CD4-positive, alpha-beta T cell treated with Interleukin-6 at 100 ng/mL for 8 hours (primary cell): ENCODE measurements at places on chromosomes 7 and 10.

GRCh38 chr7:104275900-104276299 lies 52.5 kb upstream of the LHFPL3 start:
- DNase-seq, result no peak

- DNase-seq, result no peak
Observed at GRCh38 chr7:157760004-157760730, 423.4 kb downstream of the DNAJB6 start.

DNA sequence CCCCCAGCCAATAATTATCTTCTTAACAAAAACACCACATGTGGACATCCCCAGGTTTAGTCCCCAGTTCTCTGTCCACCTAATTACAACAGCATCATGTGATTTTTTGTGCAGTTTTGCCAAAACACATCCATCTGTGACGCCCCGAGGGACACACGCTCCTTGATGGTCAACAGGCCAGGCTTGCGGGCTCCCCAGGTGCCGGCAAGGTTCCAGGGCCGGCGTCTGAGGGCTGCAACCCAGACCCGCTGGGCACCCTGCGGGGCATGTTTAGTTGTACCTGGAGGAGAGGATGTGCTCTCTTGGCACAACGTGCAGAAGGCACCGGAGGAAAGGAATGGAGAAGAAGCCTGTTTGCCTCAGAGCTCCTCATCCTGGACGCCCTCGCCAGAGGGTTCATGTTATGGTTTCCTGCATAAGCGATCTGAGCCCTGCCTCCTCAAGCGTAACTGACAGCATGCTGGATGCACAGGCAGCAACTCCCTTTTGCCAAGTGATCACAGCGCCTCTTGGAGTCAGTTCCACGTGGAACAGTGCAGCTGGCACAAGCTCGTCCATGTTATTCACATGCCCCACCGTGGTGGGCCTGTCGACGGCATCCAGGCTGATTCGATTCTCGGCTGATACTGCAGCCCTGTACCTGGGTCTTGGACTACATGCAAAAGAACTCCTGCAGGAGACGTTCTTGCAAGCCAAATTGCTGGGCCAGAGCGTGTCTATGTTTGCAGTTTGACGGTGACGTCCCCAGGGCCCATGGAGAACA lies 41.6 kb downstream of the JAKMIP3 start:
- no peak for DNase-seq

DNA sequence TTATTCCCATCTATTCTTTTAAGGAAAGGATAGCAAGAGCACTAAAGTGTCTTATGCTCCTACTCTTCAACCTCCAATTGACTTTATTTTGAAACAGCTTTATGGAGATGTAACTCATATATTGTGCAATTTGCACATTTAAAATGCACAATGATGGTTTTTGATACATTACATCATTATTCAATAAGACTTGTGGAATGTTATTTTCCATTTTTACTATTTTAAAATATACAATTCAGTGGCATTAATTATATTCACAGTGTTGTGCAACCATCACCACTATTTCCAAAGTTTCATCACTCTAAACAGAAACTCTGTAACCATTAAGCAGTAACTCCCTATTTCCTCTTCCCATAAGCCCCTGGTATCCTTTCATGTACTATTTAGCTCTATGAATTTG lies 489.8 kb downstream of the NEBL start:
- no peak for DNase-seq

DNA sequence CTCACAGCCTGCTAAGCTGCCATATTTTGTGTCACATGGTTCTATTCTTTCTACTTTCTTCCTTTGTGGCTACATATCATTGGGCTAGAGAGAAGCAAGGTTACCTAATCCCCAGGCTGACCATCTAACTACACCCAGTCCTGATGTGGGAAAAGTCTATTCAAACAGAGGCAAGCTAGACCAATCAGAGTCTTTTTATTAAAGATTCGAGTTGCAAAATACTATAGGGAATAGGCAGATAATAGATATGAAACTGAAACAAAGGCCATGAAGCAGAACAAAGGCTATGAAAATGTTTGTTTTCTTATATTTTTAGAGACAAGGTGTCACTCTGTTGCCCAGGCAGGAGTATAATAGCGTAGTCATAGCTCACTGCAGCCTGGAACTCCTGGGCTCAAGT lies 36.7 kb downstream of the MTERF1 start:
- no peak for DNase-seq

- no peak for DNase-seq
Observed at GRCh38 chr7:29859524-29860185, 53.3 kb downstream of the WIPF3 start.

GRCh38 chr7:37993060-37993501 lies 72.6 kb downstream of the EPDR1 start:
- no peak for DNase-seq

- DNase-seq, result no peak
Observed at GRCh38 chr10:70137135-70137534, 4.5 kb upstream of the AIFM2 start.

DNA sequence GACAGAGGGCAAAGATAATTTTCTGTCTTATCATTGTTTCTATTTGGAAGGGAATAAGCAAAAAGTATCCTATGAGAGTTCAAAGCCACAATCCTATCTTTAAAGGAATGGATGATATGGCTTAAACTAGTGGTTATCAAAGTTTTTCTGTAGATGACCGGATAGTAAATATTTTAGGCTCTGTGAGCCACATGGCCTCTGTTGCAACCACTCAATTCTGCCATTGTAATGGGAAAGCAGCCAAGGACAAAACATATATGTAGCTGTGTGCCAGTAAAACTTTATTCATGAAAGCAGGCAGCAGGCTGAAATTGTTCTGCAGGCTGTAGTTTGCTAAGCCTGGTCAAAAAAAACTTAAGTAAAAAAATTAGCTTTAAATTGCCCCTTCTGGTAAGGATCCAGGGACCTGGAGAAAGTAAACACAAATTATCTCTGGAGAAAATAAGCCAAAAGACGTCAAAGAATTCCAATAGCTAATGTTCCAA lies 73.3 kb downstream of the THSD7A start:
- no peak for DNase-seq

DNA sequence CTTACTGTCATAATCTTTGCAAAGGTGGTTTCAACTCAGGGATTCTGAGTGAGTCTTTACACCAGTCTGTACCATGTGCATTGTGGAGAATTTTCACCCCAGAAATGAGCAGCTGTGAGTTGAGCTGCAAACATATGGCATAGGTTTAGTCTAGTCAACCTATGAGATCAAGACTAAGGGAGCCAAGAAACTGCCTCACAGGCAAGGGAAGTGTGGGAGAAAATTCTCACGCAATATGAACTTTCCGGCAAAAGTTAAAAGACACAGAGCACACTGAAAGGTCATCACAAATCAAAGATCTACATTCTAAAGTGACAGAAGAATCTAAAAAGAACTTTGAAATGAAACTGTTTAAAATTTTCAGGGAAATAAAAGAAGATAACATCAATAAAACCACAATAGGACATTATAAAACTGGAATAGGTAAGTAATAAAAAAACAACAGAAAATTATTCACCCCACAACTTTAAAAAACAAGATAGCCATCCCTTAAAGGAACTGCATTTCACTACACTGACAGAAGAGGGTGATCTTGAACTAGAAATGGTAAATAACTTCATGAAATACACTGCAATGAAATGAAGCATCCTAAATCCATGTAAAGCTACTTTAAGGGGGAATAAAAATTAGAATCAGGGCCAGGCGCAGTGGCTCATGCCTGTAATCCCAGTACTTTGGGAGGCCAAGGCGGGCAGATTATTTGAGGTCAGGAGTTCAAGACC lies 63.5 kb downstream of the LGI1 start:
- DNase-seq, result no peak

GRCh38 chr7:269721-270120 lies 20.2 kb upstream of the FOXL3 start:
- no peak for DNase-seq

GRCh38 chr10:83647526-83647925 lies 491.8 kb upstream of the GHITM start:
- no peak for DNase-seq

GRCh38 chr7:122301858-122302760 lies 2.4 kb downstream of the FEZF1 start:
- DNase-seq, result no peak

DNA sequence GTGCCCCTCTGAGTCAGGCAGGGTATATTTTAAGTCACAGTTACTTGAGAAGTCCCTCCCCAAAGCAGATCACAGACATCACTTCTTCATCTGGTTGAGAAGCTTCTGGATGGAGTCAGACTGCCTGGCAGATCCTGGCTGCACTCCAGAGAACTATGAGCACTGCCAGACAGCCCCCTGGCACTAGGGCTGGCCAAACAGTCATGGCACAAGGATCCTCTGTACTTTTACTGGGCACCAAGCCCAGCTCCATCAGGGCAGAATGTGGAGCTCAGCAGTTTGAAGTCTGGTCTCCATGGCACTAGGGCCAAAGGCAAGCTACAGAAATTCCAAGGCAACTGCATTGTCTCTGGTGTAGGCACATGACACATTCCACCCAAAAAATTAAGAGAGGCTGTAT lies 162.1 kb downstream of the NRG3 start:
- DNase-seq, result no peak

GRCh38 chr10:114479307-114479706 lies 75.0 kb upstream of the AFAP1L2 start:
- no peak for DNase-seq

- DNase-seq, result no peak
Observed at GRCh38 chr10:2703953-2704352, 363.4 kb upstream of the PFKP start.

- no peak for DNase-seq
Observed at GRCh38 chr10:33270971-33271370, 63.5 kb downstream of the NRP1 start.

DNA sequence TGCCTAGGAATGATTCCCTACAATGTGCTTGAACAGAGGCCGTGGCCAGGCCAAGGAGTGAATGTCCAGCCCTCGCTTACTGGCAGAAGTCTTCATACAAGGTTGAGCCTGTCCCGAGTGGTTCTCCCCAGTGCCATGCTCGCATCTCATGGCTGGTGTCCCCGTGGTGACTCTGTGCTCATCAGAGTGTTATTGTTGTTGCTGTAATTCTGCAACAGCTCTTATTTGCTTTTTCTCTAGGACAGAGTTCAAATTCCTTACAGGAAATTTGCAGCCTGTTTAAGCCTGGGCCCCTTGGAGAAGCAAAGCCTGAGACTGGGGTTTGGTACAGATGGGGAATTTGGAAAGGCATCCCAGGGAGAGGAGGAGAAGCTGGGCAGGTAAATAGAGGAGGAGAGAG lies 157.7 kb upstream of the PRR15 start:
- no peak for DNase-seq

GRCh38 chr7:134804351-134804750 lies 24.9 kb downstream of the CALD1 start:
- no peak for DNase-seq

- DNase-seq, result no peak
Observed at GRCh38 chr10:130432850-130433249, 296.7 kb downstream of the GLRX3 start.

DNA sequence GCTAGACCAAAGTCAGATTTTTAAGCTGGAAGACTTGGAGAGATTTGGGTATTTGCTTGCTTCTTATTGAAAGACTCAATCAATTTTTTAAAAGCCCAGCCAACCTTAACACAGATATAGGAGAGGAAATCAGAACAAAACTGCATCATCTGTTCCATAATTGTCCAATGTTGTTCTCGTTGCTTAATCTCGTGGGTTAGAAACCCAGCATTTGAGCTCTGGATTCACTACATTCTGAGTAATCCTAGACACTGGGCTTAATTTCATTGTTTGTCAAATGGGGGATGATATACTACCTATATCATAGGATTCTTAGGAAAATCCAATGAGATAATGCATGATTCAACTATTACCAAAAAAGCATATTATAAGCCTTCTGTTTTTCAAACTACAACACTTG lies 48.9 kb downstream of the CALD1 start:
- no peak for DNase-seq

- no peak for DNase-seq
Observed at GRCh38 chr10:103784723-103785418, 70.5 kb downstream of the SH3PXD2A start.

DNA sequence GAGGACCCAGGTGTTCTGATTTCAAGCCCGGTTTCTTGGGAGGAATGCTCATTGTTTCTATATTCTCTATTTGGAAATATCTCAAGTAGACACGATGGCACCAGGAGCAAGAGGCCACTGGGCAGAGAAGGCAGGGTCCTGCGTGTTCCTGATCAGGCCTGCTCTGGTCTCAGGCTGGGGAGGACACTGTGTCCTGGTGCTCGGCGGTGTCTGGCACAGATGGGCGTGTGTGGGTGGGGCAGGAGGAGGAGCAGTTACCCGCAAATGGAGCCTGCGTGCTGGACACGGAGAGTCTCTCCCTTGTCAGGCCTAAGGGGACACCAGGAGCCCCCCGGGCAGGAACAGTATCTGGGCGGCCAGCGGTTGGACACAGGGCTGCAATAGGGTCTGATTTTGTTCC lies 25.9 kb upstream of the GOLGA7B start:
- no peak for DNase-seq

DNA sequence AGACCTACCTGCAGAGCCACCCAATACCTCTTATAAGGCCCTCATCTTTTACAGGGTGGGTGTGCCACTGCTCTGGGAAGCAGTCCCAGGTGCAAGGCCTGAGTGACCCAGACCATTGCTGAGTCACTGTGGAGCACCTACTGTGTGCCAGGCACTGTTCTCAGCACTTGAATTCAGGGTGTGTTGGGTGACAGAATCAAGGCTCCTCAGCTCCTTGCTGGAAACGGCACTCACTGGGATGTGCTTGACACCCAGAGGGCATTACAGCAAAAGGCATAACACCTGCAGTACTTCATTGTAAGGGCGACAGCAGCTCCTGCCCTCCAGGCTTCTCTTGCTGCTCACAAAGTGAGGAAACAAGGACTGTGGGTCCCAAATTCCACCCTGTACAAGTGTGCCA lies 7.1 kb downstream of the CAMK2B start:
- no peak for DNase-seq

DNA sequence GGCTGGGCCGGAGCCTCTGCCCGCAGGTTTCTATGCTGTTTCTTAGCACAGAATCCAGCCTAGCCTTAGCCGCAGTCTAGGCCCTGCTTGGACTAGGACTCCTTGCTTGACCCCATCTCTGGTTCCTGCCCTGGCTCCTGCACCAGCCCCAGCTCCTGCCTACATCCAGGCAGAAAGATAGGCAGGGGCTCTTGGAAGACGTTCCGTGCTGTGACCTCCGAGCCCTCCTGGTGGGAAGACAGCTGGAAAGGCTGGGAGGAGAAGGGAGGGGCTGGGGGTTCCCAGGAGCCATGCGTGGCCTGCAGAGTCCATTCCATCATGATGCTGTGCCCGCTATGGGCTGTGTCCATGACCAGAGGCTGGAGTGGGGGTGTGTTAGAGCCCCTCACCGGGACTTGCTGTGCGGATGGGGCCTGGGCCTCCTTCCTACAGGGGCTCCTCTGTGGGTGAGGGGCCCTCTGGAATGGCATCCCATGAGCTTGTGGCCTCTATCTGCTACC lies 26.2 kb downstream of the RAMP3 start:
- DNase-seq, result no peak

GRCh38 chr10:17430647-17431355 lies 23.6 kb downstream of the ST8SIA6 start:
- peak; percentile 66 for DNase-seq

DNA sequence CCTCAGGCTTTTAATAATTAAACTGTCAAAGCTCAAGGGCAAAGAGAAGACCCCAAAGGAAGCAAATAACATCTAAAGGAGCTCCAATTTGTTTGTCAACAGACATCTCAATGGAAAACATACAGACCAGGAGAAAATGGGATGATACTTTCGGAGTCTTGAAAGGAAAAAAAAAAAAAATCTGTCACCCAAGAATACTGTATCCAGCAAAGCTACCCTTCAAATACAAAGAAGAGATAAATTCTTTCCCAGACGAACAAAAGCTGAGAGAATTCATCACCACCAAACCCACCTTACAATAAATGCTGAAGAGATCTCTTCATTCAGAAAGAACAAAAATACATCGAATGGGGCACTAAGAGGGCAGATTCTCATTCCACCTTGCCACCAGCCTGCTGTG lies 232.8 kb downstream of the PTPRN2 start:
- DNase-seq, result no peak
